Pancreas (tissue), 10 donors: ENCODE measurements at places on chromosomes 12 and 14. TPM values are rescaled to one million over a fixed set of nuclear protein-coding genes. Genes with fewer than 3 reads are reported as not detected.

The PCED1B gene
- 0.71 TPM for total RNA-seq

The GNG2 gene
- total RNA-seq, result 2.1 TPM

The SLC4A8 gene
- total RNA-seq, result 3.1 TPM

GRCh38 chr12:47823422-47824086 lies 3.9 kb upstream of the HDAC7 start:
- no peaks in the 10 kb centered on the region for H3K36me3 ChIP-seq
- no peak overlapping the region for H3K4me3 ChIP-seq
- H3K4me1 ChIP-seq, result no peaks in the 10 kb centered on the region
- H3K27ac ChIP-seq, result no peak overlapping the region

- DNase-seq, result no peak
- peaks cover 9% of the 10 kb centered on the region for H3K4me1 ChIP-seq
- no peak overlapping the region for H3K27ac ChIP-seq
- no peak overlapping the region for H3K4me3 ChIP-seq
- H3K36me3 ChIP-seq, result peaks cover 41% of the 10 kb centered on the region
- no peaks in the 10 kb centered on the region for H3K27me3 ChIP-seq
Measured at GRCh38 chr12:12482150-12482761, 80.4 kb downstream of the DUSP16 start.

DNA sequence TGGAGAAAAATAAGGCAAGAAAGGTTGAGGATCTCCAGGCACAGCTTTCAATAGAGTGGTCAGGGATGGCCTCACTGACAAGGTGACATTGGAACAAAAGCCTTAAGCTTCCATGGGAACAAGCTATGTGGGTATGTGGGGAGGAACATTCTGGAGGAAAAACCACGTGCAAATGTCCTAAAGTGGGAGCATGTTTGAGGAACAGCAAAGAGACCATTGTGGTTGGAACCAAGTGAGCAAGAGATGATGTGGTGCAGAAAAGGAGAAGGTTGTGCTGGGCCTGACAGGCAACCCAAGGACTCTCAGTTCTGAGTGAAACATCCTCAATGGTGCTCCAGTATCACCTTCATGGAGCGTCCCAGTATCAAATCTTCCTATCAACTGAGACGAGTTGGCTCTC lies 184.0 kb downstream of the CAND1 start:
- no peak overlapping the region for H3K27ac ChIP-seq
- H3K27me3 ChIP-seq, result no peaks in the 10 kb centered on the region
- no peaks in the 10 kb centered on the region for H3K36me3 ChIP-seq
- no peak for DNase-seq
- H3K4me3 ChIP-seq, result no peak overlapping the region

- H3K27ac ChIP-seq, result no peak overlapping the region
- H3K4me3 ChIP-seq, result no peak overlapping the region
- no peaks in the 10 kb centered on the region for H3K27me3 ChIP-seq
- no peaks in the 10 kb centered on the region for H3K36me3 ChIP-seq
- DNase-seq, result no peak
Measured at GRCh38 chr14:65849091-65849490, 436.6 kb downstream of the FUT8 start.

DNA sequence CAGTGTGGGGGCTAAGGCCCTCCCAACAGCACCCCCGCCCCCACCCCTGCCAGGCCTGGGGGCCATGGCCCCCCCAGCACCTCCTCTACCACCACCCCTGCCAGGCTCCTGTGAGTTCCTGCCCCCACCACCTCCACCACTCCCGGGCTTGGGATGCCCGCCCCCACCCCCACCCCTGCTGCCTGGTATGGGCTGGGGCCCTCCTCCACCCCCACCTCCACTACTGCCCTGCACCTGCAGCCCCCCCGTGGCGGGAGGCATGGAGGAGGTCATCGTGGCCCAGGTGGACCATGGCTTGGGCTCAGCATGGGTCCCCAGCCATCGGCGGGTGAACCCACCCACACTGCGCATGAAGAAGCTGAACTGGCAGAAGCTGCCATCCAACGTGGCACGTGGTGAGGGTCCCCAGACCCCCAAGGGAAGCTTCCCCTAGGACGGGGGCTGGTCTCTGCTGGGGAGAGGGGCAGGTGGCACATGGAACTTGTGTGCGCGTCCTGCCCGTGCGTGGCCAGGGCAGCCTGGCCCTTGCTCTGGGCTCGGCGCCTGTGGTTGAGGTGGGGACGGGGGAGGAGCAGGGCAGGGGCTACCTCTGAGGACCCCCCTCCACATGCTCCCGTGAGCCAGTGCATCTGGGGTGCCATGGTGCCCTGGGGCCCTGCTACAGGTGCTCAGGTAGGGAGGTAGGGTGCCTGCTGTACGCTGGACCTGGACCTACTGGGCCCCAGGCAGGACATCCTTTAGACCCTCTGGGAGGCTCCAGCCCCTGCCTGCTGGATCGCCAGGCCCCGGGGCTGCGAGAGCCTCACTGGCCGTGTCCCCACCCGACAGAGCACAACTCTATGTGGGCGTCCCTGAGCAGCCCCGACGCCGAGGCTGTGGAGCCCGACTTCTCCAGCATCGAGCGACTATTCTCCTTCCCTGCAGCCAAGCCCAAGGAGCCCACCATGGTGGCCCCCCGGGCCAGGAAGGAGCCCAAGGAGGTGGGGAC lies 16.1 kb upstream of the ADSS1 start:
- H3K36me3 ChIP-seq, result peaks cover 4% of the 10 kb centered on the region
- no peaks in the 10 kb centered on the region for H3K4me1 ChIP-seq
- H3K27ac ChIP-seq, result no peak overlapping the region
- DNase-seq, result no peak

- DNase-seq, result no peak
- H3K4me1 ChIP-seq, result peaks cover 11% of the 10 kb centered on the region
- H3K36me3 ChIP-seq, result no peaks in the 10 kb centered on the region
- no peak overlapping the region for H3K27ac ChIP-seq
- H3K4me3 ChIP-seq, result no peak overlapping the region
Measured at GRCh38 chr12:19021646-19022045, 107.9 kb upstream of the PLEKHA5 start.

GRCh38 chr14:59376686-59377085 lies 88.5 kb downstream of the GPR135 start:
- peaks cover 2% of the 10 kb centered on the region for H3K4me1 ChIP-seq
- no peak overlapping the region for H3K27ac ChIP-seq
- DNase-seq, result no peak
- H3K27me3 ChIP-seq, result no peaks in the 10 kb centered on the region

GRCh38 chr14:53306267-53306721 lies 153.2 kb upstream of the DDHD1 start:
- no peaks in the 10 kb centered on the region for H3K4me1 ChIP-seq
- no peaks in the 10 kb centered on the region for H3K36me3 ChIP-seq
- no peaks in the 10 kb centered on the region for H3K27me3 ChIP-seq
- no peak for DNase-seq
- H3K4me3 ChIP-seq, result no peak overlapping the region

GRCh38 chr14:24789378-24789884 lies 155.4 kb upstream of the GZMB start:
- no peak overlapping the region for H3K4me3 ChIP-seq
- no peaks in the 10 kb centered on the region for H3K27me3 ChIP-seq
- no peaks in the 10 kb centered on the region for H3K4me1 ChIP-seq
- no peaks in the 10 kb centered on the region for H3K36me3 ChIP-seq

DNA sequence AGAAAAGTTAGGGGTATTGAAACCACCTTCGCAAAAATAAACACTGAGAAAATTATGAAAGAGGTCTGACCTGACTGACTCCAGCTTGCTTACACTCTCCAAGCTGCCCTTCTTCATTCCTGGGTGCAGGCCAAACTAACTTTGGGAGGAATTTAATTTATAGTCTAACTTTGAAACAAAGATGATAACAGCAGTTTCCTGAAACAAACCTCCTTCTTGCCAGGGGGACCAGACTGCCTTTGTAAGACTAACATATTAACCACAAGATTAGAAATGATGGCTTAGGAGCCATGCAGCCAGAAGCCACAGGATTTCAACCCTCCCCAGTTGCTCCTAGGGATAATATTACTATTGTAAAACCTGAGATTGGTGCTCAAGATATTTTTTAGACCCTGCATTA lies 13.8 kb upstream of the EEA1 start:
- no peak for DNase-seq
- H3K27me3 ChIP-seq, result no peaks in the 10 kb centered on the region
- no peak overlapping the region for H3K4me3 ChIP-seq
- H3K4me1 ChIP-seq, result no peaks in the 10 kb centered on the region
- H3K36me3 ChIP-seq, result no peaks in the 10 kb centered on the region
- H3K27ac ChIP-seq, result no peak overlapping the region

- H3K36me3 ChIP-seq, result no peaks in the 10 kb centered on the region
- H3K4me1 ChIP-seq, result no peaks in the 10 kb centered on the region
- no peak overlapping the region for H3K27ac ChIP-seq
- no peak for DNase-seq
- no peak overlapping the region for H3K4me3 ChIP-seq
Measured at GRCh38 chr12:47102845-47103651, 23.3 kb upstream of the AMIGO2 start.

GRCh38 chr12:50659260-50659659 lies 104.6 kb upstream of the ATF1 start:
- H3K4me3 ChIP-seq, result no peak overlapping the region
- no peak for DNase-seq
- H3K27ac ChIP-seq, result peak overlapping the region; percentile 6
- H3K4me1 ChIP-seq, result peaks cover 5% of the 10 kb centered on the region

GRCh38 chr12:69023840-69024239 lies 90.9 kb upstream of the CPM start:
- DNase-seq, result no peak
- H3K4me3 ChIP-seq, result no peak overlapping the region
- no peaks in the 10 kb centered on the region for H3K36me3 ChIP-seq
- H3K27ac ChIP-seq, result no peak overlapping the region
- H3K27me3 ChIP-seq, result no peaks in the 10 kb centered on the region

DNA sequence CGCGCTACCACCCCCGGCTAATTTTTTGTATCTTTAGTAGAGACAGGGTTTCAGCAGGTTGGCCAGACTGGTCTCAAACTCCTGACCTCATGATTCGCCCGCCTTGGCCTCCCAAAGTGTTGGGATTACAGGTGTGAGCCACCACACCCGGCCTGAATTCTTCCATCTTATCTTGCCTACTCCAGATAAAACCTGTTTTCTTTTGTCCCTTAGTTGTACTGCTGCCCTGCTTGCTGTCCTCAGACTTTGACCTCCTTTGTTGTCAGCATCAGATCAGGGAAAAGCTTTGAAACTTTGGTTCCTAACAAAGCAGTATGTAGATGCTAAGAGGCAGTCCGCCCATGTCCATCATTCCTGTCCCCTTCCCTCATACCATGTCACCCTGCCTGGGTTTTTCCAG lies 15.9 kb downstream of the COPZ1 start:
- H3K4me3 ChIP-seq, result no peak overlapping the region
- H3K27me3 ChIP-seq, result no peaks in the 10 kb centered on the region
- no peak overlapping the region for H3K27ac ChIP-seq
- peaks cover 32% of the 10 kb centered on the region for H3K36me3 ChIP-seq
- peaks cover 11% of the 10 kb centered on the region for H3K4me1 ChIP-seq

DNA sequence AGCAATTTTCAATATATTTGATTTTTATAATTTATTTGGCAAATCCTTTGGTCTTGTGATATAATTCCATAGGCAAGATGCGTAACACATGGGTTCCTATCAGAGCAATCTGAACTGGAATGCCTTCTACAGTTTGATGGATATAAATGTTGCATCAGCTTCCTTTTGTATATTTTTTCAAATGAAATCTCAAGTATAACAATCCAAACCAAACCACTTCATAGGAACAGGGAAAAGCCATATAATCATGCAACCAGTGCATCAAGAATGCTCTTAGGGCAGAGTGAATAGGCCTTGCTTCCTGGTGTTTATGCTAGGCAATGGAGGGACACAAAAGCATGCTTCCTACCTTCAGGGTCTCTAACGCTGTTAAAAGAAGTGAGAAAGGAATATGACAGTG lies 34.5 kb downstream of the EFCAB11 start:
- no peaks in the 10 kb centered on the region for H3K36me3 ChIP-seq
- no peak overlapping the region for H3K27ac ChIP-seq
- H3K4me3 ChIP-seq, result no peak overlapping the region
- no peaks in the 10 kb centered on the region for H3K27me3 ChIP-seq
- no peak for DNase-seq
- H3K4me1 ChIP-seq, result no peaks in the 10 kb centered on the region

DNA sequence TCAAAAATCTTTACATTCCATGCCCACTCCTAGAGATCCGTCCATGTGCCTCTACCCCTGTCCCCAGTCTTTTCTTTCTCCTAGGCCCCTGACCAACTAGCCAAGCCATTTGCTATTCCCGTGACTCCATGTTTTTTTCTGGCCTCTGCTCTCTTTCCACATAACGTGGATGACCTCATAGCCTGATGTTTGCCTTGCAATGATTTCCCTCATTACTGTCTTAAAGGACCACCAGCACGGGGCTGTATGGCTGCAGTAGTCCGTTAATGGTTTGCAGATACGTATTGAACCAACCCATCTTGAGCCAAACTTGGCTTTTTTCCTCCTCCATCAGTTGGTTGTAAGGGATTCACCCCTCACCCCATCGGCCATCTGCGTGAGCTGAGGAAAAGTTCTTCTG lies 226.0 kb downstream of the PCNX1 start:
- DNase-seq, result no peak
- no peak overlapping the region for H3K4me3 ChIP-seq
- no peaks in the 10 kb centered on the region for H3K36me3 ChIP-seq

DNA sequence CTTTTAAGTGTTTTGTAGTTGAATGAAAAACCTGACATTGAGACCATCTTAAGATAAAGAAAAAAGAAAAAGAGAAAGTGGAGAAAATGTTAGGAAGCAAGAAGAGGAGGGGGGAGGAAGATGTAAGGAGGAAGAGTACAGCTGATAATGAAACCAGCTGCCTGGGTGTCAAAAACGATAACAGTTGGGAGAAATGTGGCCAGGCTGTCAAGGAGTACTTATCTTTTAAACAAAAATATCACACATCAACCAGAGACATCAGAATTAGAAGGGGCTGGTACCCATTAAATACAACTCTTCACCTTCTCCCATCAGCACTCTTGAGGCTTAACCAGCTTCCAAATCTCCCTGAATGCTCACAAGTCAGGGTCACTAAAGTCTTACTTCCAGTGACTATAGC lies 4.5 kb downstream of the SLC11A2 start:
- no peak overlapping the region for H3K27ac ChIP-seq
- peaks cover 28% of the 10 kb centered on the region for H3K4me1 ChIP-seq
- H3K4me3 ChIP-seq, result no peak overlapping the region
- no peak for DNase-seq
- no peaks in the 10 kb centered on the region for H3K36me3 ChIP-seq

DNA sequence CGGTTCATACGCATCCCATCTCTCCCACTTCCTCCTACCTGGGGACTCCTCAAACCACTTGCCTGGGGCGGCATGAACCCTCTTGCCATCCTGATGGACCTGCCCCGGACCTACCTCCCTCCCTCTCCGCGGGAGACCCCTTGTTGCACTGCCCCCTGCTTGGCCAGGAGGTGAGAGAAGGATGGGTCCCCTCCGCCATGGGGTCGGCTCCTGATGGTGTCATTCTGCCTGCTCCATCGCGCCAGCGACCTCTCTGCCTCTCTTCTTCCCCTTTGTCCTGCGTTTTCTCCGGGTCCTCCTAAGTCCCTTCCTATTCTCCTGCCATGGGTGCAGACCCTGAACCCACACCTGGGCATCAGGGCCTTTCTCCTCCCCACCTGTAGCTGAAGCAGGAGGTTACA lies 3.6 kb downstream of the WNT1 start:
- no peak overlapping the region for H3K27ac ChIP-seq
- H3K27me3 ChIP-seq, result no peaks in the 10 kb centered on the region
- peaks cover 24% of the 10 kb centered on the region for H3K4me1 ChIP-seq
- H3K4me3 ChIP-seq, result no peak overlapping the region
- no peak for DNase-seq
- H3K36me3 ChIP-seq, result no peaks in the 10 kb centered on the region
